Ascending aorta (tissue), 2 donors: ENCODE measurements at places on chromosomes 2 and 18.

GRCh38 chr2:67613227-67613626 is 216.1 kb downstream of the ETAA1 start:
- DNase-seq: no peak

GRCh38 chr18:48667276-48668254 is 128.7 kb downstream of the CTIF start:
- DNase-seq: peak; percentile 57

GRCh38 chr2:234286956-234287355 is 209.9 kb downstream of the ARL4C start:
- no peak for DNase-seq

DNA sequence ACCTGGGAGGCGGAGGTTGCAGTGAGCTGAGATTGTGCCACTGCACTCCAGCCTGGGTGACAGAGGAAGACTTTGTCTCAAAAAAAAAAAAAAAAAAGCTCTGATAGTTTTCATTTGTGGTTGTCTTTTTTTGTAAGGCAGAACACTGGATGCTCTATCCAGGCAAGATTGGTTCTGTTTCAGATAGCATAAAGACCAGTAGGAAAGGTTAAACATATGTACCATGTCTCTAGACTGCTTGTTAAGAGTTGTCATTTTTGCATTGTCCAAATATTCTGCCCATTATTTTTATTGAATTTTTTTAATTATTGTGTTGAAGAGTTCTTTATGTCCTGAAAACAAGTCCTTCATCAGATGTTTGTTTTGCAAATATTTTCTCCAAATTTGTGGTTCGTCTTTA is 60.0 kb downstream of the NCOA1 start:
- DNase-seq: no peak

GRCh38 chr2:11827547-11827946 is 81.1 kb downstream of the LPIN1 start:
- DNase-seq: no peak

GRCh38 chr2:23411752-23412431 is 26.9 kb downstream of the KLHL29 start:
- no peak for DNase-seq

GRCh38 chr2:160492401-160493226 is 993 bp downstream of the RBMS1 start:
- DNase-seq: no peak

- DNase-seq: no peak
Observed at GRCh38 chr2:25664183-25664964, 9.0 kb downstream of the DTNB start.
